ENCODE measurements at places on chromosomes 16 and 17.

DNA sequence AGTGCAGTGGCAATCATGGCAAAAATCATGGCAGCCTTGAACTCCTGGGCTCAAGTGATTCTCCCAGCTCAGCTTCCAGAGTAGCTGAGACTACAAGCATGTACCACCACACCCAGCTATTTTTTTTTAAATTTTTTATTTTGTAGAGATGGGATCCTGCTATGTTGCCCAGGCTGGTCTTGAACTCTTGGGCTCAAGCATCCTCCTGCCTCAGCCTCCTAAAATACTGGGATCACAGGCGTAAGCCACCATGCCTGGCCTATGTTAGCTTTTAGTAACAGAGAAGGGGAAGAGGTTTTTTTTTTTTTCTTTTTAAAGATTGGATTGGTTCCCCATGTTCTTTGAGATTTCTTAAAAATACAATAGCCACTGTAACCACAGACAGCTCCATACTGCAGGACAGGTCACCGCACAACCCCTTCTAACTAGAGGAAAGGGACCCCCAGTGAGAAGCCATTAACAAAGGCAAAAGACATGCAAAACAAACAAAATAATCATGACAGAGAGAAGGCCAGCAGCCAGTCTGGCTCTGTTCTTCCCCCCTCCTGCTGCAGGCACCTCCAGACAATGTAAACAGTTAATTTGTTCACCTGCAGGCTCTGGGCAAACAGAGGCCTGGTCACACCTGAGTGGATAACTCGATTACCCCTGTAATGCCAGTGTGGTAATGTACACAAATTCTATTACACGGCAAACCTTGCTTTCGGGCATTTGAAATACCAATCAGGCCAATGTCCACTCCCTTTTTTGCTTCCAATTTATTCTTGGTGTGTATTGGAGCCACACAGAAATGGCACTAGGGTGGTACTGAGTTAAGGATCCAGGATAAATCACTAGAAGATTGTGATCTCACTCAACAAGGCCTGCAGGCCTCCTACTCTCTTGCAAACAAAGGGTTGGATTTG lies 52.9 kb downstream of the SNX11 start:
- no peak for DNase-seq

DNA sequence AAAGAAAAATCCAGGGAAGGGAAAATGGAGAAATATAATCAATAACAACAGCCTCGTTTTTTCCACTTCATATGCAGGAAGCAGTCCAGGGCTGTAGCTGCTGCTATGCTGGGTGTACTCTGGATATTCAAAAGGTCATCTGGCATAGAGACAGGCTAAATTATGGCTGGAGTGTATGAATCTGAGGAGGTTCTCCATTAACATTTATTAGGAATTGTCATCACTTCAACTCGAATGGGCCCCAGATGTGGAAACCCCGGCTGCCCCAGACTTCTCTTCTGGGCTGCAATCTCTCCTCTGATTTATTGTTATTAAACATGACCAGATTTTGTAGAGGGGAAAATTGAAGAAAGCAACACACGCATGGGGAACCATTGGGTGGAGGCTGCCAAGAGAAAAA lies 33.5 kb upstream of the SKAP1 start:
- DNase-seq: no peak

DNA sequence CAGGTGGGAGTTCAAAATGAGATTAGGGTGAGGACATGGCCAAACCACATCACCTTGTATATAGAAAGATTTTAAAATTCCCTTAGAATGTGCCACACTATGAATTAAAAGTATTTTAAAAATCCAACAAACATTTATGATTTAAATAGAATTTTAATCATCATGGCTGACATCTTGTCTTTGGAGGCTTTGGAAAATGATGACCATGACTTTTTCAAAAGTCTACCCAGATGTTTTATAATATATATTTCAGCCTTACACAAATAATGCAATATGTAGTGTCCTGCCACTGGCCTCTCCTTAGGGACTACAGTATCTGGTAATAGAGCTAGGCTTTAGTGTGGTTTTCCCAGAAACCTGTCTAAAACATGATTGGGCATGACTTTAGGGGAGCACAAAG lies 1353.4 kb upstream of the GOT2 start:
- DNase-seq: no peak

- no peak for DNase-seq
These were observed 22.5 kb downstream of the MYH10 start for GRCh38 chr17:8608001-8608400.

- no peak for DNase-seq
These were observed 80.1 kb upstream of the GNG13 start for GRCh38 chr16:880471-881171.

DNA sequence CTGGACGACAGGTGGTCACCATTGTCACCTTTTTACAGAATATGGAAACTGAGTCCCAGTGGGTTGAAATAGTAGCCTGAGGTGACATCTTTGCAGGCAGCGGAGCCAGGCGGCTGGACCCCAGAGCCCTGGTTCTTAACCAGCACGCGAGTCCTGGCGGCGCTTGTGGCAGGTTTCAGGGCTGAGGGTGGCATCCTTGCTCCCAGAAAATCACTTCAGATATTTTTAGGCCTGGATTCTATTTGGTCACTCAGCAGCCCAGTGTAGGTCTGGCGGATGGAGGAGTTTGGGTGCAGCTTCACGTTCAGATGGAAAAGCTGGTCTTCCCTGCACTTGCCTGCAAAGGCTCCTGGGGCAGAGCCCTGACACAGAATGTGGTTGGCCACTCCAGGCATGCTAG lies 354.0 kb downstream of the SNX29 start:
- DNase-seq: no peak

DNA sequence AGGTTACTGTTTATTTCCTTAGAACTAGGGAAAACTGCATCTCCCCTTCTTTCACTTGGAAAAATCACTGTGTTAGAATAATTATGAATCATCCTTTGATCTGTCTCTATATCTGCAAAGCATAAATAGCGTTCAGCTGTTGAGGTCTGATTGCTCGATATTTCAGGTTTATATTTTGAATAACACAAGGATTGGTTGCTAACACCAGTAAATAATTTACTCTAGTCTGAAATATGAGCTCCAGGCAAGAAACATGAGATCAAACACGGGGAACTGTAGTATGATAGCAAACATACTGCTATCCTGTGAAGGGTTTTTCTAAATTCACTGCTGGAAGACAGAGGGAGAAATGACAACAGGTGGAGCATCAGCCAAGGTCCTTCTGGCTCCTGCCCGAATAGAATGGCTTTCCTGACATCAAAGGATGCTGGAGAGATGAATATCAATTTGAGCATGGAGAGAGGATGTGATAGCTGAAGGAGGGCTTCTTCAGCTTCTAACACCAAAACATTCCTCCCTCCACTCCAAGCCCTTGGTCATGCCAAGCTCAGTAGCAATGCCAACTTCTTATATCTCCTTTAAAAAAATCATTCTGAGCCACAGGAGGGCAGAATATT lies 450.3 kb downstream of the SHISA9 start:
- no peak for DNase-seq

DNA sequence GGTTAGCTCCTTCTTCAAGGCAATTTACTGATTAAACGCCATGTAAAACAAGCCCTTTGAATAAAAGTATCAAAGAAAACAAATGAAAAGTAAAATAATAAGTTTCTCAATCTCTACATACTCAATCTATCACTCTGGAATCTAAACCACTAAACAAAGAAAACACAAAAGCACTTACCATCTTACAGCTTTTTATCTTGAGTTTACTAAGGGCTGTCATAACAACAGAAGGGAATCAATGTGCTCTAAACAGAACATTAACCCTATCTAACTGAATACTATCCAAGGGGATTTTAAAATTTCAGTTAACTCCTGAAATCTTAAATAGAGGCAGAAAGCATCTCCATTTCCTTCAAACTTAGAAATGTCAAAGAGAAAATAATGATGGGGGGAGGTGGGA lies 3.4 kb downstream of the SKA2 start:
- DNase-seq: no peak

GRCh38 chr17:82245134-82246039 lies 16.5 kb downstream of the SLC16A3 start:
- no peak for DNase-seq

GRCh38 chr16:48608452-48608851 lies 1.5 kb downstream of the N4BP1 start:
- DNase-seq: no peak

- DNase-seq: peak; percentile 8
These were observed 21.4 kb upstream of the NPTX1 start for GRCh38 chr17:80497726-80498241.

DNA sequence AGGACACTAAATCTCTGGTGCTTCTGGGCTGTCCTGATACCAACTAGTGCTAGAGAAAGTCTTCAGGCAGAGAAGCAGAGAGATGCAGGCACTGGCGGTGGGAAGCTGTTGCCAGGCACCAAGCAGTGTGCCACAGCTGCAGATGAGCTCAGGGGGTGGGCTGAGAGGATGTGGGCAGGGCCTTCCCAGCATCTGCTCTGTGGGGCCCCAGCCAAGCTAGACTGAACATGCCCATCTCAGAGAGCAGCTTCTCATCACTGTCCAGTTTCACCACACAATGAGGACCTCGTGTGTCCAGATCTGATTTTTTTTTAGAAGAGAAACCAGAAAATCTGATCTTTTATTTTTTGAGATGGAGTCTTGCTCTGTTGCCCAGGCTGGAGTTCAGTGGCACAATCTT lies 17.1 kb downstream of the PSKH1 start:
- DNase-seq: no peak

GRCh38 chr16:4217204-4218131 lies 24.4 kb downstream of the SRL start:
- no peak for DNase-seq

GRCh38 chr17:54903375-54903774 lies 2.7 kb downstream of the TOM1L1 start:
- no peak for DNase-seq

GRCh38 chr16:27199736-27200135 lies 3.6 kb upstream of the KDM8 start:
- DNase-seq: no peak

- no peak for DNase-seq
These were observed 13.8 kb upstream of the SP2 start for GRCh38 chr17:47882247-47882646.

DNA sequence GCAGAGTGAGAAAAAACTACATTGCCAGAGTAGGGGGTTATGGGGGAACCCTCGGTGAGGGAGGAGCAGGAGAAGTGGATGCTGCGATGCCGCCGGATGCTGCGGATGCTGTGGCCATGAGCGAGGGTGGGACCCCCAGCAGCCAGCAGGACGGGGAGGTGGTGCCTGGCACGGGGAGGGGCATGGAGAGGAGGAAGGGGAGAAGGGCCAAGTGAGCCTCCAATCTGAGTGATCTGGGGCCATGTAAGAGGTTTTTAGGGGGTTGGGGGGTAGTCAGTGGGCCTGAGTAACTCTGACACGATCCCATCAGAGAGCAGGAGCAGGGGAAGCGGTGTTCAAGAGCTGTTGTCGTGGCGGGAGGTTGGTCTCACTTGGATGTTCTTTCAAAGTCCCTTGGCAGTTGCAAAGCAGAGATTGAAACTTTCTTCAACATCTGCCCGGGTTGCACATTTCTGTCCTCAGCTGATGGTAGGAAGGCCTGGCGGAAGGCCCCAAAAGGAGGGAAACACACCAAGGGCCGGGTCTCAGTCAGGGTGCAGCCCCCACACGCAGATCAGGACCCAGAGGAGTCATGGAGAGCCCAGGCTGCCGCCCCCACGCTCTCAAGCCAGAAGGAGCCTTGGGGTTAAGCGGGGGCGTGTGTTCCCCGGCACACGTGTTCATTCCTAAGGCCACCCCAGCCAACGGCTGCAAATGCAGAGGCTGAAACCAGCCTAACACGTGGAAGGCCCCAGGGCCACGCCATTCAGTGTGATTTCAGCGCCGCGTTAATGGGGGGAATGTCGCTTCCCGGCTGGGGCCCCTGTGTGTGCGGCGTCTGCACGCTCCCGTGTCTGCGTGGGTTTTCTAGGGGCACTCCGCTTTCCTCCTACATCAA lies 81.7 kb downstream of the ZDHHC7 start:
- no peak for DNase-seq

GRCh38 chr16:14549789-14550153 lies 80.3 kb downstream of the PARN start:
- DNase-seq: no peak

GRCh38 chr16:56990407-56991286 lies 1.3 kb downstream of the NLRC5 start:
- no peak for DNase-seq

- no peak for DNase-seq
These were observed 7.4 kb upstream of the B9D1 start for GRCh38 chr17:19369846-19370492.

DNA sequence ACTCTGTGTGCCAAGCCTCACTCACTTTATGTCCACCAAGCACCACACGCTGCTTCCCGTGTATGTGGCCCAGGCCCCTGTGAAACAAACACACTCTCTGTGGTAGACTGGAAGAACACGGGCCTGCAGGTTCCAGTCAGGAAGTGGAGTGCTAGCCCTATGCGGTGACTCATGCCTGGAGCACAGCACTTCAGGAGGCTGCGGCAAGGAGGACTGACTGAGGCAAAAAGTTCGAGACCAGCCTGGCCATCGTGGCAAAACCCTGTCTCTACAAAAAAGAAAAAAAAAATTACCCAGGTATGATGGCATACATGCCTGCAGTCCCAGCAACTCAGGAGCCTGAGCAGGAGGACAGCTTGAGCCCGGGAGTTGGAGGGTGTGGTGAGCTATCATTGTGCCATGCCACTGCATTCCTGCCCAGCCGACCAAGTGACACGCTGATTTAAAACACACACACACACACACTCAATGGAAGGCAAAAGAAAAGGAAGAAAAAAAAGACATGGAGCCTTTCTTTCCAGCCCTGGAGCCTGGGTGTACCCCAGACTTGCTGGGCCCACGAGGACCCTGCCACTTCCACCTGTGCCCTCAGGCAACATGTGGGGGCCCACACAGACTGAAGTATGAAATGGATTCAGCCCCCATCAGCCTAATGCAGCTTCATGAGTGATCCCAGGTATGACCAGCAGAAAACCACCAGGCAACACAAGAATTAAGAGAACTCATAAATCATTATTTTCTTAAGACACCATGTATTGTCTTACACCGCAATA lies 126.6 kb downstream of the ANKRD11 start:
- no peak for DNase-seq

- DNase-seq: no peak
These were observed 301.0 kb downstream of the CPPED1 start for GRCh38 chr16:12502676-12503075.

DNA sequence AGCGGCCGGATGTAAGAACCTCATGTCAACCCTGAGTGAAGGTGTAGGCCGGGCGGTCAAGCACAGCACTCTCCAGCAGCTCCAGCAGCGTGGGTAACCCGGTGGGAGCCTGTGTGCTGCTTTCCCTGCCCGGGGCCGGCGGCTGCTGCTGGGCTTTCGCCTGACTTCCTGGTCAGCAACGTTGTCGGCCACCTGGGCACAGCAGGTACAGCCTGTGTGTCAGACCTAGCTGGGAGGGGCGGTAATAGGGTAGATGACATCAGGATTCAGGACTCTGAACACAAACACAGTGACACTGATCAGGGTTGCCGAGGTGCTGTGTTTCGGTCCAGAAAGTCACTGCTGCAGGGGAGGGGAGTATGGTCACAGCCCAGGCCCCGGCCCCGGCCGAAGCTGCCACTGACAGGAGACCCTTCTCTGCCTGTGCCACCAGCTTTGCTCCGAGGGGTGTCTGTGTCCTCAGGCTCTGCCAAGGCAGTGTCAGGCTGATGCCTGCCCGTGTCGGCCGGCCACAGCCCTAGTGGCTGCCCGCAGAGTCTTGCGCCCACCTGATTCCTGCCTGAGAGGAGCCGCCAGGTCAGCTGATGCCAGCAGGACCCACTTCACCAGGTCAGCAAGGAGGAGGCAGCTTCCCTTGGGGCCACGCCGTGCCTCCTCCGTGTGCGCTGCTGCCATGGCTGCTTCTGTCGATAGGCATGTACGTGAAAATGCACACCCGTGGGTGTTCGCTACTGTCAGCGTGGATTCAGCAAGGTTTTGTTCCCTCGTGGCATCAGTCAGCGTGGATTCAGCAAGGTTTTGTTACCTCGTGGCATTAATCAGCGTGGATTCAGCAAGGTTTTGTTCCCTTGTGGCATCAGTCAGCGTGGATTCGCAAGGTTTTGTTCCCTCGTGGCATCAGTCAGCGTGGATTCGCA lies 9.2 kb downstream of the RAB40C start:
- no peak for DNase-seq
